RWPE2 (cell line): ENCODE measurements at places on chromosomes 1 and 21.
A peak's percentile ranks its signal among the peaks of the same experiment; 100 is the strongest.

GRCh38 chr1:20126806-20127440, 7.6 kb upstream of the PLA2G2D start:
- H3K4me3 ChIP-seq, result no peak overlapping the region
- H3K27me3 ChIP-seq, result no peaks in the 10 kb centered on the region
- no peak overlapping the region for H3K27ac ChIP-seq
- no peaks in the 10 kb centered on the region for H3K36me3 ChIP-seq
- DNase-seq, result no peak

DNA sequence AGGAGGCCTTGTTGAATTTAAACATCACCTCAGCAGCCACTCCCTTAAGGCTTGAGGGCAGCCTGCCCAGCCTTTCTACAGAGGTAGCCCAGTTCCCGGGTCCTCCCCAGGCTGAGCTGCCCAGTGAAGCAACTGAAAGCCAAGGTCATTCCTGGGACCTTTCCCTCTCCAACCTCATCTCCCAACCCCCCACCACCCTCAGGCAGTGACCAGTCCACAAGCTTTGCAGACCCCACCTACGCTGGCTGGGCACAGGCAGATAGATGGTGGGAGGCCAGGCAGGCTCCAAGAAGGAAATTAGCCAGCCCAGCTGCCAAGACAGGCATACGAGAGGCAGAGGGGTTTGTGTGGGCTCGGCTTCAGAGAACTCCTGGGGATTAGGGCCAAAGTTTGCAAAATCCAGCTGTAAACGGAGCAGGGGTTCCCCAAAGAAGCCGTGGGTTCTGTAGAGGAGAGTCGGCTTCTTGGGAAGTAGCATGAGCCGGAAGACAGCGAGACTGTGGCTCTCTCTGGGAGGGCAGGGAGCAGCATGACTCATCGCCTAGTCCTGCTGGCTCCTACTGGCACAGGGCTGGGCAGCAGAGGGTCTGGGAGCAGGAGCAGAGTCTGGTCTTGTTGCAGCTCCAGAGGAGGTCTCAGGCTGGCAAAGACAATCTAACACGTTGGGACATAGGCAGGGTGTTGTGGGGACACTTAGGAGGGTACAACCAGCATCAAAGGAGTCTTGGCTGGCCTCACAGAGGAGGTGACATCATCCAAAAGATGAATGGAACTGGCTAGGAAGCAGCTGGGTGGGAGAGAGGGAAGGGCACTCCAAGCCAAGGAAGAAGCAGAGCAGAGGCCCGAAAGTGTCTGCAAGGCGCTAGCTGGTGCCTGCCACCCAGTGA, 2.8 kb upstream of the ZC3H12A start:
- H3K4me1 ChIP-seq, result peaks cover 24% of the 10 kb centered on the region
- no peak overlapping the region for H3K4me3 ChIP-seq
- peak; percentile 88 for DNase-seq
- peaks cover 18% of the 10 kb centered on the region for H3K36me3 ChIP-seq
- peak overlapping the region; percentile 98 for H3K27ac ChIP-seq
- H3K27me3 ChIP-seq, result no peaks in the 10 kb centered on the region

DNA sequence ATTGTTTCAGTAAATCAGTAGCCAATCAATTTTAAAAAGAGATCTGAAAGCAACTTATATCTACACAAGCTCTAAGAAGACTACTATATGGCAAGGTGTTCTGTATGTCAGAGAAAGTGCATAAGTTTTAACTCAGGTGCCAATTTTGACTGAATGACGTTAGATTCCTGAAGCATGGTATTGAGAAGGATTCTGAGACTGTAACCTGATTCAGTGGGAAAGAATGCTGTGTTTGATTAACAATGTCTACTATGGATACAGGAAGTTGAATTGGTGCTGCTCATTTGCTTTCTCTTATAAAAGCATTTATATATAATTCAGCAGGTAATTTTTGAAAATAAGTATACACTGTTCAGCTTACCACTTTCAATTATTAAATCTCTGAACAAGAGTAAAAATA, 156.3 kb downstream of the PAPPA2 start:
- H3K27ac ChIP-seq, result no peak overlapping the region
- no peak overlapping the region for H3K4me3 ChIP-seq
- no peaks in the 10 kb centered on the region for H3K4me1 ChIP-seq

GRCh38 chr1:76494807-76495206, 372.5 kb upstream of the ST6GALNAC5 start:
- H3K36me3 ChIP-seq, result no peaks in the 10 kb centered on the region
- no peaks in the 10 kb centered on the region for H3K4me1 ChIP-seq
- H3K4me3 ChIP-seq, result no peak overlapping the region

- no peaks in the 10 kb centered on the region for H3K27me3 ChIP-seq
- no peak for DNase-seq
- H3K36me3 ChIP-seq, result no peaks in the 10 kb centered on the region
- H3K27ac ChIP-seq, result no peak overlapping the region
Measured at GRCh38 chr1:166590161-166590560, 249.1 kb upstream of the POGK start.

GRCh38 chr1:63042278-63042677, 258.3 kb downstream of the ATG4C start:
- no peak overlapping the region for H3K27ac ChIP-seq
- H3K36me3 ChIP-seq, result no peaks in the 10 kb centered on the region
- no peak overlapping the region for H3K4me3 ChIP-seq
- peaks cover 2% of the 10 kb centered on the region for H3K27me3 ChIP-seq
- DNase-seq, result no peak

- no peak overlapping the region for H3K27ac ChIP-seq
- H3K4me1 ChIP-seq, result no peaks in the 10 kb centered on the region
- H3K36me3 ChIP-seq, result no peaks in the 10 kb centered on the region
- no peak overlapping the region for H3K4me3 ChIP-seq
Measured at GRCh38 chr1:220655961-220656740, 34.0 kb upstream of the C1orf115 start.

GRCh38 chr1:91201694-91202093, 179.9 kb upstream of the ZNF644 start:
- H3K27ac ChIP-seq, result no peak overlapping the region
- no peak overlapping the region for H3K4me3 ChIP-seq
- H3K36me3 ChIP-seq, result no peaks in the 10 kb centered on the region
- no peak for DNase-seq

DNA sequence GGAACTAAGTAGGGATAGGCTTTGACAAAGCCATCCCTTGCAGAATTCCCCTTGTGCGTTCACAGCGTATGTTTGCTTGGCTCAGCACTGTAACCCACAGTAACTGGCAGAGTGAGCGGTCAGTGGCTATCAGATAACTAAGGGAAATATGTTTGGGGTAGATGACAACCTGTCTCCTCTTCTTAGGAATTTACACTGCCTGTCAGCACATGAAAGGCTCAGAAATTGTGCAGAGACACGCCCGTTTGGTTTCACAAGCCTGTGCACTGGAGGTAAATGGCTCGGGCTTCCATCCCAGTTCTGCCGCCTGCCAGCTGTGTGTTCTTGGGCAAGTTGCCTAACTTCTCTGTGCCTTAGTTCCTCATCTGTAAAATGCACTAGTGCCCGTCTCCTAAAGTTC, 101.2 kb downstream of the PRDM2 start:
- no peak overlapping the region for H3K4me3 ChIP-seq
- H3K27ac ChIP-seq, result no peak overlapping the region
- no peak for DNase-seq
- H3K4me1 ChIP-seq, result peaks cover 3% of the 10 kb centered on the region

GRCh38 chr1:67987046-67987799, 63.2 kb downstream of the DIRAS3 start:
- no peaks in the 10 kb centered on the region for H3K36me3 ChIP-seq
- H3K27ac ChIP-seq, result peak overlapping the region; percentile 73
- no peaks in the 10 kb centered on the region for H3K27me3 ChIP-seq
- no peak overlapping the region for H3K4me3 ChIP-seq

DNA sequence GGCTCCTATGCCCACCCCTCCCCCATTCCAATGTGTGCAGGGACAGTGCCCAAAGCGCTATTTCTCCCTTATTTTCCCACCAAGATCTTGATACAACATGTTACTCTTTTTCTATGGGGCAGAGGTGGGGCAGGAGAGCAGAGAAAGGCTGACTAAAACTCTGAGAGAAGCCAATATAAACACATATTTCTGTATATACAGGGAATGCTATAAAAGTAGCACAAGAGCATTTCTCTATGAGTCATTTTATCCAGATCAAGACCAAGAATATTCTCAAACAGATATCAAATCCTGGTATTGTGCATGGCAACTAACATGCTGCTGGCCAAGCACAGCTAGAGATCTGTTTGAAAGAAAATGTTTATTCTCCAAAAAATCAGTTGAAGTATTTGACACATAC, 7.3 kb downstream of the WDR26 start:
- no peaks in the 10 kb centered on the region for H3K27me3 ChIP-seq
- no peak for DNase-seq
- H3K27ac ChIP-seq, result peak overlapping the region; percentile 20
- peaks cover 68% of the 10 kb centered on the region for H3K36me3 ChIP-seq

DNA sequence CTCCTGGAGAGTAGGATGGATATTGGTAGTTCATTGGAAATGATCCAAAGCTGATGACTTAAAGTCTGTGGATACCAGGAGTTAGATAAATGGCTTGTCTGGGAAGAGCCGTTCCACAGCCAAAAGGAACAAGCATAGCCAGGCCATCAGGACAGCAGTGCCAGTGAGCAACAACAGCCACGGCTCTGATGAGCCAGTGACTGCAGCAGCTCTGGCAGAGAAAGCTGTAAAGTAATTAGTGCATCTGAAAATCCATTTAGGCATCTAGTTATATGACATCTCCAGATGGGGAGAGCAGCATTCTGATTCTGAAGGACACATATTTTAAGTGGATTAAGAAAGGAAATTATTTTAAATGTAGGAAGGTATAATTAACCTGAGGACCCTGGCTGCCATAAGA, 256.2 kb upstream of the PLXNA2 start:
- H3K36me3 ChIP-seq, result no peaks in the 10 kb centered on the region
- H3K27ac ChIP-seq, result no peak overlapping the region
- no peak overlapping the region for H3K4me3 ChIP-seq
- no peaks in the 10 kb centered on the region for H3K27me3 ChIP-seq

DNA sequence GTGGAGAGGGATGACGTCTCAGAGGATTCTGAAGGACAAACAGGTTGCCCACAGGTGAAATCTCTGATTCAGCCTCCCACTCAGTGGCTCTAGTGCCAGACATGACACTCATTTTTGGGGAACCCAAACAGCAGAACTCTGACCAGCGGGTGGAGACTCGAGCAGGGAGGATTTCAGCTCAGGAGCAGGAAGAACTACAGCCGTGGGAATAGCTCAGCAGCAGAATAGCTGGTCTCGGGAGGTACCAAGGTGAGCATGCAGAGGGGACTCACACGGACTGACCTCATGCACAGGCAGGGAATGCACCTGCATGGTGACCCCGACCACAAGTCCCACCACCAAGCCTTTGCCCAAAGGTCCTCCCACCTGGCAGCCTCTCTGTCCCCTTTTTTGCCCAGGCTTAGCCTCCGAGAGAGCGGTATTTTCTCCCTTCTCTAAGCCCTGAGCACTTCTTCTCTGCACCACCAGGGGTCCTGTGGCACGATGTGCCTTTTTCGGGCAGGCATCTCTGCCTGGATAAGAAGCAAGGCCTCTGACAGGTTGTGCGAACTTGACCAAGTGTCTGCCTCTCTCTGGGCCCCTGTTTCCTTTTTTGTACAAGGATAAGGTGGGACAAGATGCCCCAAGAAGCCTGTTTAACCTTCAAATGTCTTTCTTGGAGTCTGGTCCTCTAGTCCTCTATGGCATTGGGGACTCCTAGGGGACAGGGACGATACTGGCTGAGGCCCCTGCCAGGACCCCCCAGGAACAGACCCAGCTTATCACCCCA, 8.8 kb upstream of the FGR start:
- no peaks in the 10 kb centered on the region for H3K36me3 ChIP-seq
- DNase-seq, result no peak
- no peak overlapping the region for H3K4me3 ChIP-seq
- H3K27me3 ChIP-seq, result no peaks in the 10 kb centered on the region
- no peaks in the 10 kb centered on the region for H3K4me1 ChIP-seq
- no peak overlapping the region for H3K27ac ChIP-seq

- H3K4me1 ChIP-seq, result no peaks in the 10 kb centered on the region
- no peak overlapping the region for H3K27ac ChIP-seq
- no peak for DNase-seq
- no peaks in the 10 kb centered on the region for H3K36me3 ChIP-seq
- no peak overlapping the region for H3K4me3 ChIP-seq
Measured at GRCh38 chr1:89201106-89201794, 2.5 kb upstream of the GBP4 start.

DNA sequence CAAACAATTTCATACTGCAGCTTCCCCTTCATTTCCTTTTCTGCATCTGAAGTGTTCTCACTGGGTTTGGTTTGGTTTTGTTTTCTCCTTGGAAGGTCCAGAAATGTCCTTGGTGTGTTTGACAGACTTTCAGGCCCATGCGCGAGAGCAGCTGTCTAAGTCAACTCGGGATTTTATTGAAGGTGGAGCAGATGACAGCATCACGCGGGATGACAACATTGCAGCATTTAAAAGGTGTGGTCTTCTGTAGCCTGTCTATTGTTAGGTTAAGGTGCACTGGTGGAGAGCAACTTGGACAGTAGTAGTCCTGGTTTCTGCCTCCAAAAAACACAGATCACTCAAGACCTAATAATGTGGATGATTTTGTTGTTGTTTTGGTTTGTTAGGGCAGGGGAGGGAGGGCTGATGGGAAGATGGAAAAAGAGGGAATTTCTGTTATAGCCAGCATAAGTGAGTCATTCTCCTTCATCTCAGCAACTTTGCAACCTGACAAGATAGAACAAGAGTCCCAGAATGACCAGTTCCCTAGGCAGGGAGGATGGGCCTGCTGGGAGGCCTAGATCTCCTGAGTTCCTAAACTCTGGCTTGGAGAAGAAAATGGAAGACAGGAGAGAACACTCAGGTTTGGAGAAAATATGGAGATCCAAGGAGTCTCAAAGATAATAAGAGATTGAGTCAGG, 12.5 kb downstream of the HAO2 start:
- H3K36me3 ChIP-seq, result no peaks in the 10 kb centered on the region
- no peak for DNase-seq
- H3K27me3 ChIP-seq, result no peaks in the 10 kb centered on the region
- H3K4me3 ChIP-seq, result no peak overlapping the region
- no peak overlapping the region for H3K27ac ChIP-seq

DNA sequence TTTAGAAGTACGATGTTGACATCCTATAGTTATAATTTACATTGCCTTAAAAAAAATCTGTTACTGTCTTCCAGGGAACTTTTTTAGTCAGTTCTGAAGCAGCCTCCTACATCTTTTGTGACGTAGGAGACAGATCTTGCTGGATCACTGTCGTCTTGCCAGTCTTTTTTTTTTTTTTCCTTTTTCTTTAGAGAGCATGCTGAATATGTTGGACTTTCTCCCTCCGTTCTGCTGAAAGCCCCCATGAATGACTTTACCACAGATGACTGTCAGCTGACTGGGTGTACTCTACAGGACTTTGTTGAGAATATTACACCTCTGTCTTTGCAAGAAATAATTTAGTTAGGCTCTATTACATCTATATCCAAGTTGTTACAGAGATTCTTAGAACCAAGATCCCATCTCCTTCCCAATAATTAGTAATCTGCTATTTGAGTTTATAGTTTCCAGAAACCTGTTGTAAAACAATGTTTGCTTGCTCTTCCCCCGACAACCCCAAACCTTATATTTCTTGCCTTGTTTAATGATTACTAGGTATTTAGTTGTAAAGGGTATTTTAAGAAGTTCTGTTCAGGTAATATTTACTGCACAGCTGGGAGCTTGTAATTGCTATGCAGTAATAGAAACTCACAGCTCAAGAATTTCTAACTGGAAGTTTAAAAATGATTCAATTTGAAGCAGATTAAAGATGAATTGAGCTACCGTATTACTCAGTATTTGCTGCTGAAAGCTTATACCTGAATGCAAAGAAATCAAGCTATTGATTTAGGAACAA, 61.8 kb downstream of the RASAL2 start:
- no peak overlapping the region for H3K4me3 ChIP-seq
- no peak for DNase-seq
- no peaks in the 10 kb centered on the region for H3K27me3 ChIP-seq
- H3K36me3 ChIP-seq, result no peaks in the 10 kb centered on the region
- peaks cover 11% of the 10 kb centered on the region for H3K4me1 ChIP-seq
- peak overlapping the region; percentile 16 for H3K27ac ChIP-seq
